ENCODE measurements at places on chromosomes 1 and 21.
A peak's percentile ranks its signal among the peaks of the same experiment; 100 is the strongest.

- DNase-seq = no peak
These were observed 7.4 kb downstream of the LDLRAD1 start for GRCh38 chr1:54010415-54011117.

DNA sequence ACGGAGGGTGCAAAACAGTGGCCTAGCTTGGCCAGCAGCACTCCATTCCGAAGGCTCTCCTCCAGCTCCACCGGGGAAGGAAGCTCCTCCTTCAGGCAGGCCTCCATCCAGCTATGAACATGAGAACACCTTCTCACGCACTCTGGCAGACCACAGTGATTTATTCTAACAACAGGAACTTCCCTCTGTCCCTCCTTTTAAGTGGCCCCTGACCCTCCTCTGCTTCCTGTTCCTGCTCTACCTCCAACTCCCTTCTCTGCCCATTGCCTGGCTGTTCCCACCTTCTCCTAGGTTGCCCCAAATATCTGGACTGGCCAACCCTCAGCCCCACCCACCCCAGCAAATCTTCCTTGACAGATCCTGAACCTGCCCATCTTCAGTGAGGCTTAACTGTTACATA is 5.9 kb downstream of the IQGAP3 start:
- no peak for DNase-seq

DNA sequence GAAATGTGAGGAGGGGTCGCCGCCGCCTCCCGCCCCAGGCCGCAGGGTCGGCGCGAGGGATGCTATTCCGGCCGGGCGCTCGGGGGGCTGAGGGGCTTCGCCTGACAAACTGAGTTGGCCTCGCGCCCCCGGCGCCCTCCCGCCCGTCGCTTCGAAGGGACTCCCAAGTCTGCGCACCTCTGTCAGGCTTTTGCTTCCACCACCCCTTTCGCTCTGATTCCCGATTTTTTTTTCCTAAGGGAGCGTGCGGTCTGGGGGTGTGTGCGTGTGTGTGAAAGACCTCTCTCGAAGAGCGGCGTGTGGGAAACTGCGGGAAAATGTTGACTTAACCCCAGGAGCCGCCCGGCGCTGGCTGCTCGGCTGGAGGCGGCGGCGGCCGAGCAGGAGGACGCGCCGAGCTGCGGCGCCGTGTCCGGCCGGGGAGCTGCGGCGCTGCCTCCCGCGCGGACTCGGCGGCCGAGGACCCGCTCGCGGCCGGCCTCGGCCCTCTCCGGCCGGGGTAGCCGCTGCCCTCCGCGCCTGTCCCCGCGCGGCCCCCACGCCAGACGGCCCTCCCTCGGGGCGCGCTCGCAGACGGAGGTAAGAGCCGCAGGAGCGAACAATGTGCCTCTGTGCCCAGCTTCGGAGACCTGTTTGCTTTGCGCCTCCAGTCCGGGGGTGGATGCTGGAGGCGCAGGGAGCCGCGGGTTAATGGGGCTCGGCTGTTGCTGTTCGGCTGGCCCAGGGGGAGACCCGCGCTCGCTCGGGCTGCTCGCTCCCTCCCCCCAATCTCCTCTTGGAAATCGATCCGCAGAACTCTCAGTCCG is 1.1 kb downstream of the ADGRL2 start:
- DNase-seq = no peak

GRCh38 chr1:41621791-41622190 is 137.3 kb upstream of the EDN2 start:
- no peak for DNase-seq

- DNase-seq = no peak
These were observed 15.9 kb downstream of the ESPN start for GRCh38 chr1:6440198-6441126.

DNA sequence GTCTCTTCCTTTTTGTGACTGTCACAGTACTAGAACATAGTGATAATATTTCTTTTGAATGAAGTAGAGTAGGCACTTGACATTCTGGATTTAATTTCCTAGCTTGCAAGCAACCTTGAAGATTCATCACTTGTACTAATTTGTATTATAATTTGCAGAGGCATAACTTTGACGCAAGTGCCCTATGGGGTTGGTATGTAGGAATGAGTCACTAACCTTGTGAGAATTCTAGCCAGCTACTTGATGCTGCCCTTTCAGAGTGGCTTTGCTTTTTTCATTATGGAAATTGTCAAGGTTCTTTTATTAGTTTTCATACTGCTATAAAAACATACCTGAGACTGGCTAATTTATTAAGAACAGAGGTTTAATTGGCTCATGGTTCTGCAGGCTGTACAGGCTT is 13.7 kb upstream of the DPH5 start:
- no peak for DNase-seq

DNA sequence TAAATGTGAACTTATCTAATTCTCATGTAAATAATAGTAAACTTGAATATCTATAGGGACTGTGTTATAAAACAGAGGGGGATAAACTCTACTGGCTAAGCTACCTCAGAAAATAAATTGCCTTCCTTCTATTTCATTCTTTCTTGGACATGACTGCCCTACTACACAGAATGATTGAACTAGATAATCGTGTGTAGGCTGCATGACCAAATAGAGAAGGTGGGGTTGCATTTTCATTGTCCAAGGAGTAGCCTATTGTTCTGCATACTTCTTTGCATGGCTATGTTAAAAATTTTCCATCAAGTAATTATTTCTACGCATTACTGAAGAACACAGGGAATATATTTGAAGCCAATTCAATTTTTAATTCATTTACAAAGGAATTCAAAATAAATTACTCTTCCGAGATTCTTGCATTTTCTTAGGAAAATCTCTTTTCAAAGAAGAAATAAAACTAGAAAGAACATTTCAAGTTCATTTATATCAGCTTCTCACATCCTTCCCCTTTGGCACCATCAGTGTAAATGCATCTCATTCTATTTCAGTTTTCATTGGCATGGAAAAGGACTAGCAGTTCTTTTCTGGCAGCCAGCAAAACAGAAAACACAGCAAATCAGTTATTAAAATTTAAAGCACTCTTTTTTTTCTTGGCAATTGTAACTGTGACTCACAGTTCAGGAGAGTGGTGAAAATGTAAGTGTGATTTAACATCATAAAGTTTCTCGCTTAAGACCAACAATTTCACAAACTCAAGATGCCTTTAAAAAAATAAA is 714.7 kb downstream of the NCAM2 start:
- no peak for DNase-seq

DNA sequence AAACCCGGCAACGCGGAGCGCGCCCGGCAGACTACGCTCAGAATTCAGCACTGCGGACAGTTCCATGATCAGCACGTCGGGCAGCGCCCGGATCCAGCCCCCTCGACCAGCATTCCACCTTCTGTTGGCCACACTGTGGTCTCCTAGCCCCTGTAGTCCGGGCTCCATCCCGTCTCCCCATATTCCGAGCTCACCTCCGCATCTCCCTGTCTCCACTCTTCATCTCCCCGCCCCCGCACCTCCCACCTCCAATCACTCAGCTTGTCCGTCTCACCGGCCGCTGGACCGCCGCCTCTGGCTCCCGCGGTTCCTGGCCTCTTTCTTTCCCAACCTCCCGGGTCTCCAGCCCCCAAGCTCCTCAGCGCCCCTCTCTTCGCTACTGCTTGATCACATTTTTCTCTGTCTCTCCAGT is 500 bp downstream of the EPHA10 start:
- DNase-seq = no peak

- DNase-seq = no peak
These were observed 120.7 kb downstream of the BACH1 start for GRCh38 chr21:29419422-29419821.

DNA sequence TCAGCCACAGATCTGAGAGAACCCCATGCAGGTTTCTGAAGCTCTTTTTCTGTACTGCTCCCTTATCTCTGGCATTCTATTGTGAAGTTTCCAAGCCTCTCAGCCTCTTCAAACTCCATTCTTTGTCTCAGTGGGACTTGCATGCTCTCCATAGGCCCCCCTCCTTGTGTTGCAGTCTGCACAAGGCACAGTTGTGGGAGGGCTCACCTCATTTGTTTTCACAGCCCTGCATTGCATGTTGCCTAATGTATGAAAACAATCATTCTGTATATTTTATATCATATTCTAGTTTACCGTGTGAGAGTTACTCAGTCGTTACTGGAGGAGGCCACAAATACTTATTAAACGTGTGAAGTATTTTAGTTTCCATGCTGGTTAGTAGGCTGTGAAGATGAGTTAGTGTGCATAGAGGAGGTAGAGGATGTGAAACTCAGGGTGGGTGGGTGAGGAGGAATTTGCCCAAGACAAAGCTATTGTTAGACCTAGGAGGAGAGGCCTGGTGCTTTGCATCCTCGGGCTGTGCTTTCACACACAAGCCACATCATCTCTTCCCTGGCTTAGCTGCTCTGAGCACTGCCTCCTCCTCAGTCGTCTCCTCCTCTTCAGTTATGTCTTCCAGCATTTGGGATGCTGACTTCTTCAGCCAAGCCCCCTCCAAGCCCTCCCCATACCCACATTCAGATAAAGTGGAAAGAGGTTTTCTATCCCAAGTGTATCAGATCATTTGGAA is 7.8 kb upstream of the CHI3L2 start:
- peak; percentile 48 for DNase-seq

GRCh38 chr1:226660410-226661182 is 78.5 kb downstream of the ITPKB start:
- DNase-seq = no peak

- no peak for DNase-seq
These were observed 15.4 kb upstream of the MEX3A start for GRCh38 chr1:156097499-156098178.

DNA sequence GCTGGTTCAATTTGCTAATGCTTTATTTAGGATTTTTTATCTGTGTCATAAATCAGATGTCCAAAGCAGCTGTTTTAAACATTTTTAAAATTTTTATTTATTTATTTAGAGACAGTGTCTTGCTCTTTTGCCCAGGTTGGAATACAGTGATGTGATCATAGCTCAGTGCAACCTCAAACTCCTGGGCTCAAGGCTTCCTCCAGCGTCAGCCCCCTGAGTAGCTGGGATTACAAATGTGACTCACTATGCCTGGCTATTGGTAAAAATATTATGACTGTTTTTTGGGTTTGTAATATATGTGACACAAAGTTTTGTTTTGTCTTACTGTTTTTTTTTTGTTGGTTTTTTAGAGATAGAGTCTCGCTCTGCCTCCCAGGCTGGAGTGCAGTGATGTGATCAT is 11.8 kb downstream of the ZBED6 start:
- no peak for DNase-seq

- no peak for DNase-seq
These were observed 836 bp downstream of the CDC7 start for GRCh38 chr1:91501523-91501851.

- no peak for DNase-seq
These were observed 26.5 kb downstream of the RIPPLY3 start for GRCh38 chr21:37032877-37033471.

DNA sequence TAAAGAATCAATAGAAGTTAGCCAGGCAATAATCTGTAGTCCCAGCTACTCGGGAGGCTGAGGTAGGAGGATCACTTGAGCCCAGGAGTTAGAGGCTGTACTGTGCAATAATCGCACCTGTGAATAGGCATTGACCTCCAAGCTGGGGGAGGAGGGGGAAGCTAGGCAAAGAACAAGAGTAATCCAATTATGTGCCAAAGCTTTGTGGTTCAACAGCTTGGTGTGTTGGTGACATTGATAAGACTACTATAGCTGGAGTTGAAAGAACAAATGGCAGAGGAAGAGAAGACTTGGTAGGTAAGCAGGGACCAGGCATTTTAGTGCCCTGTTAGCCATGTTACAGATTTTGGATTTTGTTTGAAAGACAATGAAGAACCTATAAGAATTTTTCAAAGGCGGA is 2.1 kb upstream of the TMCO2 start:
- DNase-seq = no peak

GRCh38 chr1:235049217-235049616 is 79.4 kb downstream of the TOMM20 start:
- no peak for DNase-seq

DNA sequence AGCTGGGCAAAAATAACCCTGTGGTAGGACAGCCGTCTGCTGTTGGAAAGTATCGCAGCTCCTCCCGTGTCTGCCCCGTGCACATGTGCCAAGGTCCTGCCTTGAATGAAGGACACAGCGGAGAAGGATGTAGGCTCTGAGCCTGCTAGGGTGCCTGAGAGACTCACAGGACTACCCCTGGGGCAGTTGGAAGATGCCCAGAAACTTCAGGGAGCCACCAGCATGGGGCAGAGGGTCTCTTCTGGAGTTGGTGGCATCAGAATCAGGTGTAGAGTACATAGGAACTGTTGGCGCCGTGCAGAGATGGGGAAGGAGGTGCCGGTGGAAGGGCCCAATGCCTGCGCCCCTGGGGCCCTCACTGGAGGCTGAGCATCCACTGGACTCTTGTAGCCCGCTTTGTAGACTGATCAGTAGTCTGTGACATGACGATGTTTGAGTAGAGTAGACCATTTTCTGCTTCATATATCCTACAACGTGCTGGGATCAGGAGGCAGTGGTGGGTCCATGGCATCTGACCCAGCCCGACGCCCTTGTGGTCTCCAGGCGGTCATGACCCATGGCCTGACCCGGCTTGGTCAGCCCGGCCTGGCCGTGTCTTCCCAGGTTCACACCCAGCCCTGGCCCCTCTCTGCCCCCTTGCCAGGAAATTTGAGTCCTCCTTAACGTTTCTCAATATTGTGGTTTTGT is 5.3 kb upstream of the C1orf174 start:
- DNase-seq = no peak
